ENCODE measurements at places on chromosomes 1 and 21.

GRCh38 chr21:26655460-26655859 is 82.4 kb upstream of the CYYR1 start:
- DNase-seq = no peak

DNA sequence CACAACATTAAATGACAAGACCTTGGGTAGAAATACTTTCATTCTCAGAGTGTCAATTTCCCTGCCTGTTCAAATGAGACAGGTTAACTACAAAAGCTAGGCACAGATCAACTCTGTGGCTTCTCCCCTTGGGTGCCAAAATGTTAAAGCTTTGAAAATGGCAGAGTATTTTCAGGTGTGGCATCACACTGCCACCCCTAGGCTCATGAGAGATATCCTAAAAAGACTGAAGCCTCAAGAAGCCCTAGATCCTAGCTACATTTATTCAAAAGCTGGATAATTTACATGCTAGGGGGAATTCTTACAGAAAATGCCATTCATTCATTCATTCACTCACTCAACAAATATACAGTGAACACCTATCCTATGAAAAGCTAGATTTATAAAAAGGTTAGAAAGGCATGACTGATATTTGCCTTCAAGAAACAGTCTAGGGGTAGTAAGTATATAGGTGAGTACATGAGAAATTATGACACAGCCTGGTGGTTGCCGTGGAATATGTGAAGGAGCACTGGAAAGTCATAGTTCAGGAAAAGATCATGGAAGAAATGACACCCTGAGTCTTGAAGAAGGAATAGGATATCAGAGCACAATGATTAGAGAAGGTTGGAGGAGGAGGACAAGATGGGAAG is 15.9 kb upstream of the RAB4A start:
- DNase-seq = no peak

DNA sequence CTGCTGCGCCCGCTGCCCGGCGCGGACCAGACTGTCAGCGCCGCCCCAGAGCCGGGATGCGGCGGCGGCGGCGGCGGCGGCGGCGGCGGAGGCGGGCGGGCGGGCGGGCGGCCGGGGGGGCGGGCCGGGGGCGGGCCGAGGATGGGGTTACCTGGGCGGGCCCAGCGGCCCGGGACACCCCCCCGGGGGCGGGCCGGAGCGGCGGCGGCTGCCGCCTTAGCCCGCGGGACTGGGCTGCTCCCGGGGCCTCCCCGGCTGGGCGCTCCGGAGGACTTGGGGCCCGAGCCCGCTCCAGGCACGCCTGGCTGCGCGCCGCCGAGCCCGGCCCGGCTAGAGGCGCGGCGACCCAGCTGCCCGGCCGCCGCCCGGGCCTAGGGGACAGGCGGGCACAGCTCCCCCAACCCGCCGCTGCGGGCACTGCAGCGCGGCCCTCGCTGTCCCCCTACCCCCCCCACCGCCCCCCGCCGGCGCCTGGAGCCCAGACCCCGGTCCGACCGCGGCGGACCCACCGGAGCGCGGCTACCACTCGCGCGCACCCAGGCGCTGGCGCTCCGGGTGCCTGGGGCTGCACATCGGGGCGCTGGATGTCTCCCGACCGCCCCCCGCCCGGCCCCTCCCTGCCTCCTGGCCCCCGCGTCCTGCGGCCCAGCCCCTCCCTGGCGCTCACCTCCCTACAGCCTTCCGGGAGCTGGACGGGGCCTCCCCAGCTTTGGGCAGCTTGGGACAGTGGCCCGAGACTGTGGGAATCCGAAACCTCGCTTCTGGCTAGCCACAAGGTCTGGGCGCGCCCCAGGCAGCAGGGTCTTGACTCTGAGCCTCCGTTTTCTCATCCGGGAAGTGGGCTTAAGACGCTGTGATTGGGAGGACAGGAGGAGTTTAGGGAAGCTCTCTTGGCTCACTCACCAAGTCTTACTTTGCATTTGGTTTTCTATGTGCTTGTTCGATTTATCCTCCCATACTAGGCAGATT is at the start of gene WNT4:
Gene WNT4, minus strand, starts transcription at position 33 of the 969 bp plus-strand sequence. CDS start 175 bp downstream, outside the sequence.
- DNase-seq = no peak

GRCh38 chr1:37919277-37919676 is 27.6 kb downstream of the INPP5B start:
- no peak for DNase-seq

GRCh38 chr1:47839433-47839760 is 157.8 kb downstream of the TRABD2B start:
- DNase-seq = no peak

GRCh38 chr1:204728045-204728444 is 42.5 kb upstream of the LRRN2 start:
- DNase-seq = no peak

GRCh38 chr1:214228976-214229375 is 52.0 kb upstream of the SMYD2 start:
- no peak for DNase-seq

DNA sequence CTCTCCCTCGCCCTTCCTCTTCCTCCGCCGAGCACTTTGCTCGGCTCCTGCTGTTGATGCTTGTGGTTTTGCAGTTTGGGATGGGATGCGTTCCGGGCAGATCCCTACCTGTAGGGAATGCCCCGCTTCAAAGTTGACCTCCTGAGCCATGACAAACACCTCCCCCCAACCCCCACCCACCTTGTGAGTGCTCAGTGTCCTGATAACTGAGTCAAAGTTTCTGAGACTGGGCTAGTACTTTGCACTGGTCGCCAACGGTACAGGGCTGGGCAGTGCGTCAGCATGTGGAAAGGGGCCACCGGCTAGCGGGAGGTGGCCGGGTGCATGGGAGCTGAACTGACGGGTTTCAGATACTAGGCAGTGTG is 771 bp downstream of the RABGAP1L start:
- DNase-seq = no peak

GRCh38 chr1:39653546-39654031 is 14.1 kb upstream of the HEYL start:
- DNase-seq = peak; percentile 42

DNA sequence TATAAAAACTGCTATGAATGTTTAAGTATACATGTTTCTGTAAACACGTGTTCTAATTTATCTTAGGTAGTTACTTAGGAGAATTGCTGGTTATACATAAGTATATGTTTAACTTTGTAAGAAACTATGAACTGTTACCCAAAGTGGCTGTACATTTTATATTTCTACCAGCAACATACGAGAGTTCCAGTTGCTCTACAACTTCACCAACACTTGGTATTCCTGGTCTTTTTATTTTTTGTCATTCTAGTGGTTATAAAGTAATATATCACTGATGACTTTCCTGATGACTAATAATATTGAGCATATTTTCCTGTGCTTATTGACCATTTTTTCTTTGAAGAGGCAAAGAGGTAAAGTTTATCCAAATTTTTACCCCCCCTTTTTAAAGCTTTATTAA is 76.0 kb downstream of the KIAA0319L start:
- DNase-seq = no peak

DNA sequence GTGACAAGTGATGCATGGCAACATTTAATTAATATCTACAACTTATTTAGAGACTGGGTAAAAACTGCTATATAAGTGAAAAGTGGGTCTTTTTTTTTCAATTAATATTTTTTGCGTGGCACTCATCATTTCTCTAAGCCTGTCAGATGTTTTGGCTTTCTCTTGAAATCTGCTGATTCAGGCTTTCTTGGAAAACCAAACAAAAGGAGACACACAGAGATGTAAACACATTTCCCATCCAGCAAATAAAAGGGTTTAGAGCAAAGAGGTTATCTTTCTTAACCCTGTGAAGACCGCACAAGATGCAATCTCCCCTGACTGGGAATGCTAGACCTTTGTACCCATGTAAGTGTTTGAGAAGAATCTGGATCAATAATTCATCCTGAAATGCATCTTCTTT is 48.7 kb upstream of the PLXNA2 start:
- DNase-seq = no peak

- no peak for DNase-seq
Observed at GRCh38 chr21:36691555-36692041, 7.3 kb upstream of the SIM2 start.

- no peak for DNase-seq
Observed at GRCh38 chr1:167210966-167211674, 9.6 kb upstream of the POU2F1 start.

DNA sequence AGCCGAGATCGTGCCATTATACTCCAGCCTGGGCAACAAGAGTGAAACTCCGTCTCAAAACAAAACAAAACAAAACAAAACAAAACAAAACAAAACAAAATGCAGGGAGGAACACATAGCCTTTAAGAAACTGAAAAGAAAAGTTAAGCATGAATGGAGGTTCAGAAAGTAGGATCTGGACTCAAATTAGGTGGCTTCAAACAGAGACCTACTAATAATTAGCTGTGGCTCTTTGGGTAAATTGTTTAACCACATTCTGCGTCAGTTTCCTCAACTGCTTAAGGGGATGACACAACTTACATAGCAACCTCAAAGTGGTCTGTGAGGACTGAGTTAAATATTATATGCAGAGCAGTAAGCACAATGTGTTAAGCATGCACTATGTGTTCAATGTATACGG is 458.2 kb downstream of the ADGRL2 start:
- DNase-seq = no peak

DNA sequence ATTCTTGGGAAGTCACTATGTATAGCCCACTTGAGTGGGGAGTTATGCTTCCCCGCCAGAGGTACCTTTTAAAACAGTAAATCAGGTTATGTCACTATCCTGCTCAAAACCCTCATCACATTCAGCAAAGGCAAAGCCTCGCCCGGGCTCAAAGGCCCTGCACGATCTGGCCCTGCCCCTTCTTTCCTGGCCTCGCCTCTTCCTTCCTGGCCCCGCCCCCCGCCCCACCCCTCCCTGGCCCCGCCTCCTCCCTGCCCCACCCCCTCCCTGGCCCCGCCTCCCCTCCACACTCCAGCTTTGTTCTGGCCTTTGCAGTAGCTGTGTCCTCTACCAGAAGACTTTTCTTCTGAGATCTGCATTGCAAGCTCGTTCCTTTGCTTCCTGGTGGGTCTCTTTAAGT is 6.6 kb downstream of the LDLRAD2 start:
- DNase-seq = no peak

- no peak for DNase-seq
Observed at GRCh38 chr1:159884296-159884695, 15.7 kb downstream of the CFAP45 start.
